ENCODE measurements at places on chromosomes 2 and 18.

- no peak for DNase-seq
These were observed 25.9 kb downstream of the COLEC11 start for GRCh38 chr2:3620834-3621233.

- DNase-seq: peak; percentile 62
These were observed 14.7 kb upstream of the MAPRE2 start for GRCh38 chr18:35026407-35027061.

DNA sequence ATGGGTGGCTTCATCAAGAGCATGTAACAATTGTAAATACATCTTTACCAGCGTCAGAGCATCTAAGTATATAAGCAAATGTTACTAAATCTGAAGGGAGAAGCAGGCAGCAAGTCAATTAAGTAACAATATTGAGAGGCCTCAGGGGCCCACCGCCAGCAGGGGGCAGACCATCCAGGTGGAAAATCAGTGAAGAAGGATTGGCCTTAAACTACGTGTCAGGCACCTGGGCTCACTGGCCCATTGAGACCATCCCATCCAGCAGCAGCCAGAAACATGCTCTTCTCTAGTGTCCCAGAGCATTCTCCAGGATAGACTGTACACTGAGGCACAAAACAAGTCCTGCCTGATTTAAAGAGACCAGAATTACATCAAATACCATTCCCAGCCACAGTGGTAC is 96.2 kb upstream of the SNTG2 start:
- peak; percentile 19 for DNase-seq

DNA sequence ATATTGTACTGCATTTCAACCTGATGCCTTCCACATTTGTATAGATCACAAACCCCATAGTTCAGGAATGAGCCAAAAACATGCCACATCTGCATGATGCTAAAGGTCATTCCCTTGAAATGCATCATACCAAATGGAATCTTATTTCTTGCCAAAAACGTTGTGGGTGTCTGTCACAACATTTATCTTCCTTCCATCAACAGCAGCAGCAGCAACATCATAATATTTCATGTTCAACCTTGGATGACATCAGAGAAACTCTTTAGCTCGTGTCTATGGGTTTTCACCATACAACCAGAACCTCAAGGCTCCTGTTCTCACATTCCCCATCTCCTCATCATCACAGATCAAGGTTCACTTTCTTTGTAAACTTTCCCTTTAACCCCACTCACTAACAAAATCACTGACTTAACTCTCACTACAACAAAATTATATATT is 221.3 kb upstream of the CTAGE1 start:
- no peak for DNase-seq

GRCh38 chr2:216279031-216279430 is 93.3 kb downstream of the MARCHF4 start:
- DNase-seq: no peak

DNA sequence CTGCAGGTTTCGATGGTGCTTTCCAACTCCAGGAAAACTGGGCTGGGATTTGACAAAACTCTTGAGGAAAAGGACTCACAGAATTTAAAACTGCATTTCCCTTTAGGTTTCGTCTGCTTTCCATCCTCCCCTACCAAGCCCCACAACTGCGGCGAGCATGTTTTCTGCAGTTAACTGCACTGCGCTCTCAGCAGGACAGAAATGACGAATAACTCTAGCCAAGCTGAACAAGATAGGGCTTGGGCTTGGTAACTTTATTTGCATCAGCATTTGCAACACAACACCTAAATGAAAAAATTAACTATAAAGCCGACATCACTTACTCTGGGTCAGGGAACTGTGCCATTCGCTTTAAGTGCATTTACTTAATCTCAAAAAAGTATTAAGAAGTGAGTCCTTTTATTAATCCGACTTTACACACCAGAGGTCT is 669 bp upstream of the PIKFYVE start:
- peak; percentile 40 for DNase-seq

DNA sequence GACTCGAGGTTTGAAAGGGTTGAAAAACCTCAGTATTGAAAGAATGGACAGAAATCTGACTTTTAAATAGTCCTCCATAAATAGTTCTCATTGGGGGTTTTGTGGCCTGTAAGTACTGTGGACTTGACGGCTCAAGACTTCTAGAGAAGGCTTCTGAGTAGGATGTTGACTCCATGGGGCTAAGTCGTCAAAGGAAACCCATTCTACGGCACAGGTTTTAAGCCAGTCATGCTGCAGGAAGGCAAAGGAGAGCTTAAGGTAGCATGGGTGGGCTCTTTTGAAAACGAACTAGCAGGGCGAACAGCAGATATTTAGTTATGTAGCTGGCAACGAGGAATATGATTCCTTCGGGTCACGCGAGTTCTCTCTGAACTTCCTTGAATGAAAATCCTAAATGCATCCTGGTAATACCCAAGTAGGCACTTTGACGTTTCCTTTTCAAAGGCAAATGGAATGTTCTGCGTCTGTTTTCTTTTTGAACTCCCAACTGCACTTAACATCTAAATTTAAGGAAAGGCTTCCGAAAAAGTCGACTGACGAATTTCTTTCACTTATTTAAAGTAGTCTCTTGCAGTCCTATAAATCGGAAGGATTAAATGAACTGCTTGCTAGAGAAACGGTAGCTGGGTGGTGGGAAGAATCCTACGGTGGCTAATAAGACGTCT is 1.1 kb upstream of the NEDD4L start:
- no peak for DNase-seq

DNA sequence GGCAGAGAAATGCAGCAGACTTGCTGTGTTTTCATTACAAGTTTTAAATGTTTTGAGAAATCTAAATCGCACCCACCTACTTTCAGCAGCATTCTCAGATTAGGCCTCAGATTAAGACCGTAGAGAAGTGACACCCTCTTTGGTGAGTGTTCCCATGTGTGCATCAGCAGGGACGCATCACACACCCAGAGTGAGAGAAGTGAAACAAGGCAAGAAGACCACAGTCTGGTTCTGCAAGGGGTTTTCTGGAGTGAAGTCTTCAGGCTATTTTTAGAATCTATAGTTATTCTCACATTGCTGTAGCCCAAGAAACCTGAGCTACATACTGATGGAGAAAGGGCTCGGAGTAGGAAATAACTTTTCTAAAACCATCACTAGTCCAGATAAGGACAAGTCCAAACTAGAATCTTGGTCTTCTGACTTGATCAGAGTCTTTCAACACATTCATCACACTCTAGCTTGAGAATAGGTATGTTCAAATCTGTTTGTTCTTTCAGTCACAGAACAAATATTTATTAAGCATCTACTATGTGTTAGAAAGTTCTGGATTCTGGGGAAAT is 1216.6 kb upstream of the PIK3C3 start:
- DNase-seq: no peak

DNA sequence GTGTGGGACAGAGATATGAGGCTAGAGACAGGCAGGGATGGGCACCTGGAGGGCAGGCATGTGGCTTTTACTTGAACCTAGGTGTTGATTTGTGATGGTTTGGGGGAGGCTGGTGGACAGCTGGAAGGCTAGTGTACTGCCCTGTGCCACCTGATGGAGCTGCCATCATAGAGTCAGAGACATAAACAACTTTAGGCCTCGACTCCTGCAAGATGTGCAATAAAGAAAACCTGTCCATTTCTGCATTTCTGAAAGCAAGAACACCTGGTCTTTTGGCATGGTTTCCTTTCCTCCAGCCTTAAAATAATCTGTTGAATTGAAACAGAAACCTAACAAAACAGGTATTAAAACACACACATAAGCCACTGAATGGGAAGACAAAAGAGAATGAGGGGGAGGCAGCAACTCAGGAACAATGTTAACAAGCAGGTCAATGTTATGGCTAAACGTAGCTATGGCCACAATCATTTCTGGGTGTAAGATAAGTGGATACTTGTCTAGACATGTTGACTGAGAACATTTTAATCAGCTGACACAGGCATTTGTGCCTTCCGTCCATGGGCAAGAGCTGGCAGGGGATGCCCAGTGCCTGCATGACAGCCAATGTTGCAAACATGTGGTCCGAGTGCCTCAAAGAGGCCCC is 87.8 kb downstream of the KCTD1 start:
- DNase-seq: no peak

DNA sequence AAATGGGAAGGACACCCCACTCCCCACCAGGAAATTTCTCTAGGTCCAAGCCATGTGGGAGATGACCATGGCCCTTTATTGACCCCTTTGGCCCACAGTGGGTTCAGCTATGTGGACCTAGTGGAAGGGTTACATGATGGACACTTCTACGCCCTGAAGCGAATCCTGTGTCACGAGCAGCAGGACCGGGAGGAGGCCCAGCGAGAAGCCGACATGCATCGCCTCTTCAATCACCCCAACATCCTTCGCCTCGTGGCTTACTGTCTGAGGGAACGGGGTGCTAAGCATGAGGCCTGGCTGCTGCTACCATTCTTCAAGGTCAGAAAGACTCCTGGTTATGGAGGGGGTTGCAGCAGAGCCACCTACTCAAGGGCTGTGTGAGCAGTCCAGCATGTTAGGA is 1.3 kb downstream of the STK16 start:
- DNase-seq: no peak

GRCh38 chr2:238929242-238930081 is 81.6 kb downstream of the TWIST2 start:
- DNase-seq: no peak

GRCh38 chr2:176142281-176142680 is 9.1 kb upstream of the HOXD4 start:
- DNase-seq: no peak

- DNase-seq: no peak
These were observed at the start of gene AGXT for GRCh38 chr2:240868286-240869108. TSS of gene AGXT (plus strand) at chr2:240868824. CDS start at chr2:240868866, 42 bp downstream.

DNA sequence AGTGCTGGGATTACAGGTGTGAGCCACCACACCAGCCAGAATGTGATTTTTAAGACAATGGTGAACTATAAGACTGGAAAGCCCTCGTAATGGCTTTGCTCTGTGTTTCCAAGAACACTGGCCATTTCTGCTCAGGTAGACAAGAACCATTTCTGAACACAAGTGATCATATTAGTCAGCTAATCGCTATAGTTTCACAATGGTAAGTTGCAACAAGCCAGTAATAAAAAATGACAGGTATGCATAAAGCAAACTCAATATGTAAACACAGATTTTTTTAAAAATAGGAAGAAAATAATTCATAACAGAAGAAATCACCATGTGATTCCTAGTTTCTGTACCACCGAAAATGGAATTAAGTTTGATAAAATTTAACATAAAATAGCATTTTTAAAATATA is 166.5 kb downstream of the THADA start:
- DNase-seq: no peak

Data from CD4-positive, alpha-beta T cell treated with Interleukin-10 for 1 hour (primary cell).